Peyer's patch (tissue), 4 donors: ENCODE measurements at places on chromosomes 11 and 22. TPM values are rescaled to one million over a fixed set of nuclear protein-coding genes. Genes with fewer than 3 reads are reported as not detected.

Gene SPI1
- total RNA-seq: 27.2 TPM

Gene ASPHD2
- 1.4 TPM for total RNA-seq

DNA sequence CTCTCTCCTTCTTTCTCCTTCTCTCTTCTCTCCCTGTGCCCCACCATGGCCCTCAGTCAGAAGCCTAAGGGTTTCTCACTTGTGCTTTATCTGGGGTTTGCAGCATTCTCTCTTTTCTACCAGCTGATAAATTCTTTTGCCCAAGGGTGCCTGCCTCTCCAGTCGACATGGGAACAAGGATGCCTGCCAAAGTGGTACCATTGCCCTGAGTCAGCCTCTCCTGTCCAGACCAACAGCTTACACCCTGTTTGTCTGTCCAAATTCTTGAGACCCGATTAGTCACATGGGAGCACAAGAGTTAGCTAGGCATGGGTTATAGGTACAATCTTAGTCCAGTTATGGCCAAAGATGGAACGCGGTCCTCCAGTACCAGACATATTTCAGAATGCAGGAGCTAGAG is 242.7 kb downstream of the LARGE1 start:
- DNase-seq: no peak

DNA sequence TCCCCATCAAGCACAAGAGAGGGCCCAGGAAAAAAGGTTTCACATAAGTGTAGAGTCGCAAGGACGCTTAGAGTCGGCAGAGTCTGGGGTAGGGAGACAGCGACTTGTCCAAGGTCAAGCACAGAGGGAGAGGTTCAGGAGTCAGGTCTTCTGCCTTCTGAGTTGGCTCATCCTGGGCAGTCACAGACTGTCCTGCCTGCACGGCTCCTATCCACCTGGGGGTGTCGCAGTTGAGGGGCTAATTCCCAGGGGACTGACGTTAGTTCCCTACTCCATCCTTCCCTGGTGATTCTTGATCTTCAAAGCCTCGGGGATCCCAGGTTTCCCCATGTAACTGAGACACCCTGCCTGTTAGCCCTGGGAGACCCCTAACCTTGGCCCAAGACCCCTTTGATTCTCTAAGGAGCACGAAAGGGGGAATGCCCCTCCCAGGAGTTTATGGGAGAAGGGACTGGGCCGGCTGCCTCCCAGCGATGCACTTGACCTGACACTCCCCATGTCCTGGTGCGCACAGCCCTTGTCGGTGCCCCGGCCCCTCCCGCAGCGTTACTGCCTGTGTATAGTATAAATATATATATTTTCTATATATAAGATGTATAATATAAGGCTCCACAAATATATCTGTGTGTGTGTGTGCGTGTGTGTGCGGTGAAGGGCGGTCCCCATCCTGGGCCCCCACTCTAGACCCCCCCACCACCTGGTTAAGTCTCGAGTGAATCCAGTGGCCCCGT is 14.7 kb upstream of the TAB1 start:
- no peak for DNase-seq

Gene KLHDC7B
- total RNA-seq: not detected
